Femur (tissue), 1 donor: ENCODE measurements at places on chromosomes 7 and 10.

- DNase-seq = peak; percentile 40
These were observed 1.2 kb downstream of the GTF2IRD1 start for GRCh38 chr7:74454925-74455288.

GRCh38 chr10:126114884-126115555, 218.7 kb downstream of the FANK1 start:
- DNase-seq = no peak

GRCh38 chr10:17423632-17424186, 30.7 kb downstream of the ST8SIA6 start:
- no peak for DNase-seq

GRCh38 chr10:12419262-12419847, 70.0 kb downstream of the CAMK1D start:
- DNase-seq = peak; percentile 82

GRCh38 chr10:79434821-79435251, 10.6 kb downstream of the ZCCHC24 start:
- peak; percentile 57 for DNase-seq

DNA sequence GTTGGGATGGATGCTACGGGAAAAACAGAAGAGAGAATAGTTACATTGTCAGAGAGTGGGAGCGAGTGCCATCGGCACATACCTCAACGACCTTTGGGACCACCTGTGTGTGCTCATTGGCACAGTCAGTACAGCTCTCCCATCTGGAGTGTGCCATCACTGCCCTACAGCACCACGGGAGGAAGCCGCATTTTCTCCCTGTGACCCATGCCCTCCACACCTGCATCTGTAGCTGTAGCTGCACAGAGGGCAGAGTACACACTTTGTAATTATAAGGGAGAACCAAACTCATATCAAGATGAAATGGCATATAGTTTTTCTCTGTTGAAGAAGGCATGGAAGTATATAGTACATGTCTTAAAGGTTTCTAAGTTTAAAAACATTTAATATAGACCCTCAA, 207.4 kb downstream of the LHFPL3 start:
- DNase-seq = no peak

DNA sequence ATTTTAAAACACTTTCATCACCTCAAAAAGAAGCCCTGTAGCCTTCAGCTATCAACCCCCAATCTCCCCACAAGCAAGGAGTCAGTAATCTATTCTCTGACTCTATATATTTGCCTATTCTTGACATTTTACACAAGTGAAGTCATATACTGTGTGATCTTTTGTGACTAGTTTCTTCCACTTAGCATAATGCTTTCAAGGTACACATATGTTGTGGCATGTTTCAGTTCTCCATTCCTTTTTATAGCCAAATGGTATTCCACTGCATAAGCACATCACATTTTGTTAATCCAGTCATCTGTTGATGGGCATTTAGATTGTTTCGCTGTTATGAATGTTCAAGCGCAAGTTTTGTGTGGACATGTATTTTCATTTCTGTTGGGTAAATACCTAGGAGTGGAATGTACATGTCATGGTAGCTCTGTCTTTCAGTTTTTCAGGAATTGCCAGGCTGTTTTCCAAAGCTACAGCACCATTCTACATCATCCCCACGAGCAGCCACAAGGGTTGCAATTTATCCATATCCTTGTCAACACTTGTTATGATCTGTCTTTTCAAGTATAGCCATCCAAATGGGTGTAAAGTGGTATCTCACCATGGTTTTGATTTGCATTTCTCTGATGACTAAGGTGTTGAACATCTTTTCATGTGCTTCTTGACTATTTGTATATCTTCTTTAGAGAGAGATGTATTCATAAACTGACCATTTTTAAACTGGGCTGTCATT, 405.6 kb downstream of the KCNMA1 start:
- no peak for DNase-seq

GRCh38 chr10:68067029-68067428, 8.1 kb downstream of the HERC4 start:
- DNase-seq = no peak

GRCh38 chr10:3151889-3152565, 20.6 kb downstream of the PITRM1 start:
- no peak for DNase-seq

DNA sequence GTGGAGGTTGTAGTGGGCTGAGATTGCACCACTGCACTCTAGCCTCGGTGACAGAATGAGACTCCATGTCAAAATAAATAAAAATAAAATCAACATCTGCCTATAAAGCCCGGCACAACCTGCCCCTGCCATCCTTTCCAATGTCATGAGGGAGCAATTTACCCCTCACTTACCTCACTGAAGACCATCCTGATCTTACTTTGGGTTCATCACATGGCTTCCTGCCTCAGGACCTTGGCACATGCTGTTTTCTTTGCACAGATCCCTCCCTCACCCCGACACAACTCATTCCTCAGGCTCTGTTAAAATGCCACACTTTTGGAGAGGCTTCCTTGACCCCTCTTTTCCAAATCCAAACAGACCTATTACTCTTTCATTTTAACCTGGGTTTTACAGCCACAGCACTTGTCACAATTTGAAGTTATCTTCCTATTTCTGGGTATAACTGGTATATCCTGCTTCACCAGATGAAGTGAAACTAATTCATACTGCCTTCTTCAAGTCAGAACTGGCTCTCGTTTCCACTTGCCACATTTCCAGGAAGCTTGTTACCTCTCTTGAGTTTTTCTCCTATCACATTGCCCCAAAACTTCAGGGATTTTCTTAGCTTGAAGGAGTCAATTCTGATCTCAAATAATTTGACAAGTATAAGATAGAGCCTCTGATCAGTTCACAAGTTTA, 69.3 kb upstream of the PARD3 start:
- no peak for DNase-seq

- DNase-seq = no peak
These were observed 14.8 kb upstream of the ASL start for GRCh38 chr7:66060796-66061195.

DNA sequence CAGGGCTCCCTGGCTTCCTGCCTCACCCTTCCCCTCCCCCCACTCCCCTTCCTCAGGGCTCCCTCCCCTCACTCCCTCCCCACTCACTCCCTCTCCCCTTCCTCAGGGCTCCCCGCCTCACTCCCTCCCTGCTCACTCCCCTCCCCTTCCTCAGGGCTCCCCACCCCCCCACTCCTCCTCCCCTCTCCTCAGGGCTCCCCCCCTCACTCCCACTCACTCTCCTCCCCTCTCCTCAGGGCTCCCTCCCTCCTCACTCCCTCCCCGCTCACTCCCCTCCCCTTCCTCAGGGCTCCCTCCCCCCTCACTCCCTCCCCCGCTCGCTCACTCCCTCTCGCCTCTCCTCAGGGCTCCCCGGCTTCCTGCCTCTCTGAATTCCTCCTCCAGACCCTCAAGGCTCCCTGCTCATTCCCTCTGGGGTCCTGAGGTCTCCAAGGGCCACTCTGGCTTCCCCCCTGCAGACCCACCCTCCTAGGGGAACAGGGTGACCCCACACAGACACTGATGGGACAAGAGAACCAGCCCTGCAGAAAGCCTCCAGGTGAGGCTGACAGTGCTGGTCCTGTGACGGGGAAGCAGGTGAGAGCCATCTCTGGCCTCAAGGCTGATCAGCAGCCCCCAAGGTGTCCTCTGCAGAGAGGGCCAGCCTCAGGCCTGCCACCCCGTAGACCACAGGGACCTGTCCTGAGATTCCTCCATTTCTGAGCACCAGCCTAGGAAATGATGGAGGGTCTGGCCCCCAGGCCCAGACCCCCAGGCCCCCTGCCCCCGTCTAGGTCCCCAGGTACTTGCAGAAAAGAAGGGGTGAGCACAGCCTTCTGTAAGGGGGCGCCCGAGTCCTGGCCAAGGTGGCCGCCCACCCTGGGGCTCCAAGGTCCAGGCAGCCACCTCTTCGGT, 47.2 kb downstream of the PWWP2B start:
- no peak for DNase-seq
